NCI-H2107 (cell line): ENCODE measurements at places on chromosomes 11 and 22.

DNA sequence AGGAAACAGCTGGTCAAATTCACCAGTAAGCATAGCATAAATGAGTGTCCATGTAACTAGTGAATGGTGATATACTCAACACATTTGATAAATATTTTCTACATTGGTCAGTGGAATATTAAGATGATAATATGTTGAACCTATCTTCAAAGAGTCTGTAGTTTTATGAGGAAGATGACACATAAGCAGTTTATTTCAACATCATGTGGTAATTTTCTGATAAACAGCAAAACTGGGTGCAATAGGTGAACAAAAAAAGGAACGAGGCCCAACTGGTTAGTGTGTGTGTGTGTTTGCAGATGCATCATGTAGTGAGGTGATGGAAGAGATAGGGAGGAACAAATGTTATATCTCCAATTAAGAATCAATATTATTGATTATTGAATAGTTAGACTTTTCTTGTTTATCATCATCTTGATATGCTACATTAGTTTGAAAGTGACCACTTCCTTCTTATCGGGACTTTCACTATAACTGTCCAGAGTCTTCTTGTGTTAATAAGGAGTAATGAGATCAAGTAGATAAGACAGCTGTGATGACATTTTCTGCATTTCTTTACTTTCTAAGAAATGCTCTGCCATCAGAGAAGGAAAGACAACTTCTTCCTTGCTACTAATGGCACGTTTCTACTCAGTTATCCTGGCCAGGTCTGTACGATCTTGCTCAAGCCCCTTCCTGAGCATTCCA, 270.7 kb downstream of the ETS1 start:
- DNase-seq = no peak

DNA sequence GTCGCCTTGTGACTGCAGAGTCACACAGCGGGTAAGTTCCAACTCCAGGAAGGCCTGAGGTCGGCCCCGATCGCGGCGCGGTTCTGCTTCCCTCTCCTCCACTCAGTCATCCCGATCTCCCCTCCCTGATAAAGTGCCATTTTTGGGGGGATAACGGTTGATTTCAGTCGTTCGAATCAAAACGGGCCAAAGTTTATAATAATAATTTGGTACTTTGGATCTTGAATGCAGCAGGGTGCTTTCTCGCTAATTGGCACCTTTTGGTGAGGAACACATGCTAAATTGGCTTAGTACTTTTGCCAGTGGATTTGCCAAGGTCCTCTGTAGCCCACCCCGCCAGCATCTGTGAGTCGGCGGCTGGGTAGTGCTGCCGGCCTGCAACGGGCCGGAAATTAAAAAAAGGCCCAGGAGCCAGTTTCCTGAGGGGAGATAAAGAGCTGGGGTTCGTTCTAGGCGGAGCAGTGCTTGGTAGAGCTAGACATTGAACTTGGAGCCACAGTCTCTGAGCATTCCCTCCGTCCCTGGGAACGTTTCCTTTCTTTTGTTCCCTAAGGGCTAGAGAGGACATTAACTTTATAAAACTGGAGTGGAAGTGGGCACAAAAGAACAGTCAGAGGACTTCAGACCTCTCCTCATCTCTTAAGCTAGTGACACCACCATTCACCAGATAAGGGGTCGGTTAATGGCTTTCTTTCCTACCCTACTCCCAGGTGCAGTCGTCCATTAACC, 997 bp downstream of the UBE2L3 start:
- DNase-seq = no peak

DNA sequence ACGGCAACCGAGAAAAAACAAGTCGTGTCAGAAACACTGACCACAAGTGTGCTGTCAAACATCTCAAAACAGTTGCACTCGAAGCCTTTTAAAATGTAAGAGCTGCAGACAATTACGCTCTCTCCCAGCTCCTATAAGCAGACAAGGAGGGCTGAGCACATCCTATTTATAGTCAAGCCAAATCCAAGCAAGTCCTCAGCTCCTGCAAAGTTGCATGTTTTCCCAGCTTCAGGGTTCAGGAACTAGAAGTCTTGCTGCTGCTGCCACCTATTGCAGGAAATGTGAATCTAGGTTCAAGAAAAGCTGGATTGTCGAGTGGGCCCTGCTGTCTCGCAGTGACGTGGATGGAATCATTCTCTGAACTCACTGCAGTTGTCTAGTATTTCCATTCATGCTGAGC, 15.5 kb downstream of the EFCAB6 start:
- DNase-seq = no peak

GRCh38 chr11:41996533-41996932, 537.1 kb upstream of the LRRC4C start:
- DNase-seq = no peak

DNA sequence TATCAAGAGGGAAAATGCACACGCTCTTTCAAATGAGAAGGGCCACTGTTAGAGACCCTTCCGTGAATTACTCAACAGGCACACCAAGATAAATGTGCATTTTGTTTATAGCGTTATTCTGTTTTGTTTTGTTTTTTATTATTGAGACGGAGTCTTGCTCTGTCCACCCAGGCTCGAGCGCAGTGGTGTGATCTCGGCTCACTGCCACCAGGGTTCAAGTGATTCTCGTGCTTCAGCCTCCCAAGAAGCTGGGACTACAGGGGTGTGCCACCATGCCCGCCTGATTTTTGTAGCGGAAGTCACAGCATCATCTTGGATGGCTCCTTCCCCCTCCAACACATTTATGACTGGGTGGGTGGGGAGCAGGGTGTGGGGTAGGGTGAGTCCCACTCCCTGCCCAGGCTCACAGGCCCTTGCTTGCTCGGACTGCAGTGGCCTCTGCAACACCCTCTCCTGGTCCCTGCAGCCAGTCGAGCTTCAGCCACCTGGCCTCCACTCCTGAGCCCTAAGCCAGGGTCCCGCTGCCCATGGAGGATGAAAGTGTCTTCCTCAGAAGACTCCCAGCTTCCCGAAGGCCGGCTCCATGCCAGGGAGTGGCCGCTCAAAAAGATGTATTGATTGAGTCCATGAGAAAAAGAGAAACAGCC, 68.0 kb downstream of the RTL6 start:
- DNase-seq = no peak

DNA sequence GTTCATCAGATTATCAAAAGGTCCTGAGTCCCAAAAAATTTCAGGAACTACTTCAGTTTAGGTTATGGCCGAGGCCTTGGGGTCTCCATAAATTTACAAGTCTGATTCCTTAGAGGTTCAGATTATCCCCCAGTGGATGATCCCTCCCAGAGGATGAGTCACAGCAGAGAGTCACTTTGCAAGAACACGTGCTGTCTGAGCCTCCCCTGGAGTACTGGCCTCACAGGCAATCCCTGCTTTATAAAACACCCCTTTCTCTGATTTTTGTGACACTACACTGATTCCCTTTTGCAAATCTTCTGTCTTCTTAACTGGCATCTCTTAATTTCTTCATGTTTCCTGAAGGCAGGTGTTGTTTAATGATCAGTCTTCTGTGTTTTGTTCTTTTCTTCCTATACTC, 45.3 kb downstream of the CCDC34 start:
- DNase-seq = no peak

- no peak for DNase-seq
These were observed 78.6 kb downstream of the PARVA start for GRCh38 chr11:12455938-12456337.

GRCh38 chr22:29002603-29003002, 59.0 kb downstream of the C22orf31 start:
- DNase-seq = no peak

GRCh38 chr11:96622026-96622634, 232.3 kb downstream of the JRKL start:
- no peak for DNase-seq

DNA sequence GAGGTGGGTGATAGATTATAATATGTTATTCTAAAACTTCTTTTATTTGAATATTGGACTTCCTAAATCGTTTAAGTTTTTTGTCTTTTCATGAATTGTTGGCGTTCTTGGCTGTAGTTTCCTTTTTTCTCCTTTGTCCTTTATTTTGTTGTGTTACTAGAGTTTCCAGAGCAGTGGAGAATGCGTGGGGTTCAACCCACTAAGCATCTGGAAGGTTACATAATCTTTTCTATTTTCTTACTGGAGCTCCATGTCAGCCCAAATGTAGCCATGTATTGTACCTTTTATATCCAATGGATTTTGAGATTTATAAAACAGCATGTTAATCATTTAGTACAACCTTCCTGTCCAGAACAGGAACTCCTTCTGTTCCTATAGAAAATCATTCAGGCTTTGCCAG, 63.2 kb downstream of the PPP6R3 start:
- no peak for DNase-seq

DNA sequence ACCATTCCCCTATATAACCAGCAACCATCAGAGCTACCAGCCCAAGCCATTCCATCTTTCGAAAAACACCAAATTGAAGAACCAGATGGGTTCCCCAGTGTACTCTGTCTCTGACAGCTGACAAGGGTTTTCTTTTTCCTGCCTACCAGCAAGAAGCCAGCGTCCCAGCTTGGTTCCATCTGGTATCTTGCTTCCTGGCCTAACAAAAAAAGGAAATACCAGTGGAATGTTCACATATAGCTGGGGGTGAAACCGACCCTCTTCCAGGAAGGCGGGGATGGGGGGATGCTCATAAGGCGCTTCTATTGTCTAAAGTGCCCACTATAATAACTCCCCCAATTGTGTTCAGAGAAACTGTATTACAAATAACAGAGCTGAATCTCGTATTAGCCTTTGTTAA, 172.3 kb downstream of the LDLRAD3 start:
- no peak for DNase-seq

GRCh38 chr11:117816151-117816741, 8.3 kb downstream of the FXYD2 start:
- no peak for DNase-seq

- no peak for DNase-seq
These were observed 7.3 kb upstream of the EHF start for GRCh38 chr11:34613552-34614056.

GRCh38 chr11:83736684-83737083, 450.5 kb upstream of the CCDC90B start:
- DNase-seq = no peak

DNA sequence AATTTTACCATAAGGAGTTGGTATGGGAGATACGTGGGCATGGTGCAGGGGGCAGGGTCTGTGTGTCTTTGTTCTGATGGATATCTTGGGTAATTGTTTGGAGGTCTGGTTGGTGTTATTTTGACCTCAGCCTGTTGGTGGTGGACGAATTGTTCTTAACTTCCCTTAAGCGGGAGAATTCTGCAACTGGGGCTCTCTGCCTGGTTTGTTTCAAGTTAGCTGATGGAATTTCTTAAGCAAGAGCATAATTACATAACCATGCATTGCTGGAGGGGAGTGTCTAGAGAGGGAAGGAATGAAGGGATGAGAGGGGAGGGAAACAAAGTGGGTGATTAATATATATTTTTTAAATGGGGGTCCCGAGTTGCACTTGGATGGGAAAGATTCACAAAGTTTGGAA, 908.5 kb upstream of the RAG2 start:
- DNase-seq = no peak

- DNase-seq = no peak
These were observed 207.5 kb downstream of the MN1 start for GRCh38 chr22:27594020-27594419.

GRCh38 chr11:76033699-76034098, 172.6 kb downstream of the WNT11 start:
- DNase-seq = no peak

- no peak for DNase-seq
These were observed 17.1 kb downstream of the SC5D start for GRCh38 chr11:121309688-121310087.

DNA sequence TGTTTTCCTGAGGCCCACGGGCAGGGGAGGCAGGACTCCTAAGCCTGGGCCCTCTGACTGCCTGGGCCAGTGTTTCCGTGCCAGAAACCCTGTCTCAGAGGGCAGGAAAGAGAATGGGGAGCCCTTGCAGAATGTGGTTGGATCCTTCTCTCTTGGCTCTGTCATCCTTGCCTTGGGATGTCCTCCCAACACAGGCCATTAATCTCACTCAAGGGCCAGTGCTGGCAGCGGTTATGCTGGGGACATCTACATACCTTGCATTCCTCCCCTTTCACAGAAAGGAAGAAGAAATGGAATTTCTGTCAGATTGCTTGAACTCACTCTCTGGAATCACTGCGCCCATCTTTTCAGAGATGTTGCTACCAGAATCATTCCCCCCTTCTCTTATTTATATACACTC, 296.9 kb downstream of the KIRREL3 start:
- DNase-seq = no peak
